ENCODE measurements at places on chromosomes 5 and 9.

DNA sequence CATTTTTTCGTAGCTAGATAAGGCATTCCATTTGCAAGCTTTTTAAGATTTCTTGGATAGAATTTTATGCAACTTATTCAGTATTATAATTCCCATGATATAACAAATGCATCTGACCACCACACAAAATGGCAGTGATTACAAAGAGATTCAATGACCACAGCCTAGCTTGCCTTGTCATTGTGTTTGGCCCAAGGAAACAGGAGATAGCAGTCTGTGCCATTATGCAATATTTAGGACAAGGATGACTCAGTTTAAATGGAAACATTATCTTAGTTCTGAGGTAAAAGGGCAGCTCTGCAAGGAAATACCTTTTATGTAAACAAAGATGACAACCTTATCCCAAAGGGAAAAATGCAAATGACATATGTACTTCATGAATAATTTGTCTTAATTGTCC lies 89.8 kb downstream of the NUDT12 start:
- DNase-seq, result no peak

GRCh38 chr5:96297290-96297689 lies 135.8 kb downstream of the PCSK1 start:
- DNase-seq, result no peak

- no peak for DNase-seq
Measured at GRCh38 chr9:136943291-136944211, 987 bp downstream of the FBXW5 start.

DNA sequence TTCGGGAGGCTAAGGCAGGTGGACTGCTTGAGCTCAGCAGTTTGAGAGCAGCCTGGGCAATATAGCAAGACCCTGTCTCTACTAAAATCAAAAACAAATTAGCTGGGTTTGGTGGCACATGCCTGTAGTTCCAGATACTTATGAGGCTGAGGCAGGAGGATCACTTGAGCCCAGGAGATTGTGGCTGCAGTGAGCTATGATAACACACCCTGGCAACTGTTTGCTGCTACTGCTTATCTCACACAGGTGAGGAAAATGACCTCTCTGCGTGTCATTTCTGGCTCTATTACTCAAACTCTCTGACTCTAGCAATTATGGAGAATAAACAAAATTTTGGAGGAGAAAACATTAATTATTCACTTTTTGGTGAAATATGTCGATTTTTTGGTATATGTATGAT lies 45.3 kb upstream of the TMC1 start:
- DNase-seq, result no peak

DNA sequence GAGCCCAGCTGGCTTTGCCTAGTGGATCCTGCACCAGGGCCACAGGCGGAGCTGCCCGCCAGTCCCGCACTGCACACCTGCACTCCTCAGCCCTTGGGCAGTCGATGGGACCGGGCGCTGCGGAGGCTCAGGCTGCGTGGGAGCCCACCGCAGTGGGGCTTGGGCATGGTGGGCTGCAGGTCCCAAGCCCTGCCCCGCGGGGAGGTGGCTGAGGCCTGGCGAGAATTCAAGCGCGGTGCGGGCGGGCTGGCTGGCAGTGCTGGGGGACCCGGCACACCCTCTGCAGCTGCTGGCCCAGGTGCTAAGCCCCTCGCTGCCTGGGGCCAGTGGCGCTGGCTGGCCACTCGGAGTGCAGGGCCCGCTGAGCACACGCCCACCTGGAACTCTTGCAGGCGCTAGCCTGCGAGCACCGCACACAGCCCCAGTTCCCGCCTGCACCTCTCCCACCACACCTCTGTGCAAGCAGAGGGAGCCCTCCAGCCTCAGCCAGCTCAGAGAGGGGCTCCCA lies 125.7 kb upstream of the OTULINL start:
- no peak for DNase-seq

DNA sequence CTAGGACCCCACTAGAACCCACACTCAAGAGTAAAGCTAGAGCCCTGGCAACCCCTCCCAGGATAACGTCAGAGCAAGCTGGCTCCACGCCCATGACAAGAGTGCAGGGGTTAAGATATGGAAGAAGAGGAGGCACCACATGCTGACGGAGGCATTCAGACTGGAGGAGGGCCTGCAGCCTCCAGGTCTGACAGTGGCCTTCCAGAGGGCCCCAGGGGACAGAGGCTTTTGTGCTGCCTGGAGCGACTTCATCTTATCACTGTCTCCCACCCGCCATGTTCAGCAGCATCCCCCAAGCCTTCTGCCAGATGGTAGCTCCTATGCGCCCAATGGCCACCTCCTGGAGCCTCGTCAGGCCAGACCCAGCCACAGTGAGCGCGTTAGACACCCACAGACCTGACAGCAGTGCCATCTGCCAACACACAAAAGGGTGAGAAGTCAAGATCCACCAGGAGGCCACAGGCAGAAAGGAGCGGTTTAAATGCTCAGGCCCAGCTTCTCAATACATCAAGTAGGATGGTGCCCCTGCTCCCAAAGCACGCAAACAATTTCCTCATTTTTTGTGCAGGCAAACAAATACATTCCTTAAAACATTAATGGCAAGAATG lies 65.8 kb downstream of the C5orf15 start:
- DNase-seq, result peak; percentile 13

GRCh38 chr9:110933350-110934001 lies 104.8 kb downstream of the LPAR1 start:
- DNase-seq, result no peak

GRCh38 chr9:89634995-89635742 lies 30.4 kb downstream of the GADD45G start:
- DNase-seq, result no peak

- no peak for DNase-seq
Measured at GRCh38 chr5:141651728-141652105, 499 bp upstream of the FCHSD1 start.

- no peak for DNase-seq
Measured at GRCh38 chr9:77848897-77849296, 182.7 kb downstream of the GNAQ start.

GRCh38 chr9:83322438-83322837 lies 215.8 kb downstream of the FRMD3 start:
- DNase-seq, result no peak

DNA sequence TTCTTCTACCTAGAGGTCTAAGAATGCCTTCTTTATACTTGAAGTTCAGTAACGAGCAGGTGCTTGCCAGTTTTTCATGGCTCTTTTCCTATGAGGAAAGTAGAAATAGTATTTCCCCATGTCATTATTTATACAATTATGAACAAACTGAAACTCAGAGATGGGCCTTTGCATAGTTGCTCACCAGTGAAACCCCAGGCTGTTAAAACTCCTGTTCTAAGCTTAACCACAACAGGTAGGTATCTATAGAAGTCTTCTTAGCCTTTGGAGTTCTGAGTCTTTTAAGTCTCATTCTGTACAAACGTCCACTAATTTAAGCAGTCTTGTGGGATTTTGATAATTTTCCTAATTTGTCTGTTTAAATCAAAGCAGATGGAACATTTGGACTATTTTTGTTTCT lies 90.1 kb downstream of the STARD4 start:
- DNase-seq, result no peak

DNA sequence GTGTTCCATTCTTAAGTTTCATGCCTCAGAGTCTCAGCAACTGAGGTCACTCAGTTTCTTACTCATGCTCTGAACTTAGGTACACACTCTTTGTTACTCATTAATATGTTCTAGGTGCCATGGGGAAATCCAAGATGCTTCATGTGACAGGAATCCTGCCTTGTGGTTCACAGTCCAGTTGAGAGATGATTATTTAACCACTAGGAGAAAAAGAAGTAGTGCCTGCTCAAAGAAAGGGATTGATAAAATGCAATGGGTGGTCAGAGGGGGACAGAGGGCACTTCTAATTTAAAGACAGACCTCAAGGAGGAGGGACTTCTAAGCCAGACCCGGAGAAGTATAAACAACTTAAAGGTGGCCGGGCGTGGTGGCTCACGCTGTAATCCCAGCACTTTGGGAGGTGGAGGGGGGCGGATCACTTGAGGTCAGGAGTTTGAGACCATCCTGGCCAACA lies 69.0 kb downstream of the UGCG start:
- DNase-seq, result no peak

DNA sequence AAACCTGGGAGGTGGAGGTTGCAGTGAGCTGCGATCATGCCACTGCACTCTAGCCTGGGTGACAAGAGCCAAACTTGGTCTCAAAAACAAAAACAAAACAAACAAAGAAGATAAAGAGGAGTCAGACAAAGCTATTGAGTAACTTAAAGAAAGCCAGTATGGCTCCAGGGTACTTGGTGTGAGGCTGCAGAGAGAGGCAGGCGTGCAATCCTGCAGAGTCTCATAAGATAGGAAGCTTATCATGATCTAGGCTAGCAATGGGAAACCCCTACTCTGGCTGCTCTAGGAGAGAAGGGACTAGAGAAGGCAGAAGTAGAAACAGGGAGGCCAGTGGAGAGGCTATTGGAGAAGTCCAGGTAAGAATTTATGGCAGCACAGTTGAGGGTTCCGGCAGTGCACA lies 42.0 kb downstream of the ARRDC3 start:
- DNase-seq, result no peak

DNA sequence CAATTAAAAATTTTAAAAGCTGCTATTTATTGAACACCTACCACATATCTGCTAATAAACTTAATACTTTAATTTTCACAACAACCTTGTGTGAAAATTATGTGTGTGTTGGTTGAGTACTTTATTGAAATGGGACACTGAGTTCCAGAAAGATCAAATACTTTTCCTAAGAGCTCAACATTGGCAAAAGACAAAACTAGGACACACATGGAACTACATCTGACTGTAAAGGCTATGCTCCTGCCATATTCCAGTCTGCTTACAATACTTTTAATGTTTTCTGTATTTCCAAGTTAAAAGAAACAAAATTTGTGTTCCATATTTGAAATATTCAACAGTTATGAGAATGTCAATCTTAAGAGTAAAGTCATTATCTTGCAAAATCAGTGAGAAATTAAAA lies 111.8 kb downstream of the RFX3 start:
- no peak for DNase-seq

- DNase-seq, result no peak
Measured at GRCh38 chr5:147708708-147709107, 73.8 kb downstream of the JAKMIP2 start.

DNA sequence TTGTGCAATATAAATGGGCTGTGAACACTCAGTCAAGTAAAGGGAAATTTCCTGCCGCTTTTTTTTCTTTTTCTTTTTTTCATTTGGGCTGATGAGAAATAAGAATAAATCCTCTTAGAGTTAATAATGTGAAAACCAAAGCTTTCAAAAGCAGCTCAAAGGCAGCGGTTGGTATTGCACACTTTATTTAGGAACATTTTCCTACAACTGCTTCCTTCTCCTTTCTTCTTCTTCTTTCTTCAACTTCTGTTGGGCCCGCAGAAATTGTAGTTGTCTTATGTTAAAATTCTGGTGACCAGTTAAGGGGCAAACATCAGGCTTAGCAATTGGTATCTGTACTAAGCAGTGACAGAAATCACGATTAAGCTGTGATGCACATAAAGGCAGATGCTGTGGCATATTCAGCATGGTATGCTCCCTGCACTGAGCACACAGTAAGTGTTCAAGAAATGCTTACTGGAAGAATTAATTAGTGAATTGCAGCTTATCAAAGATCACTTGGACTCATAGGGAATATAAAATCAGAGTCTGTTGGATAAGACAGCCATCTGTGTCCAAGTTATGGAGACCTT lies 85.4 kb downstream of the ANKRD55 start:
- no peak for DNase-seq

- no peak for DNase-seq
Measured at GRCh38 chr9:20854444-20854843, 170.4 kb downstream of the FOCAD start.

- no peak for DNase-seq
Measured at GRCh38 chr5:1430121-1430795, 15.0 kb downstream of the SLC6A3 start.

- no peak for DNase-seq
Measured at GRCh38 chr9:16542290-16542689, 328.2 kb downstream of the BNC2 start.

DNA sequence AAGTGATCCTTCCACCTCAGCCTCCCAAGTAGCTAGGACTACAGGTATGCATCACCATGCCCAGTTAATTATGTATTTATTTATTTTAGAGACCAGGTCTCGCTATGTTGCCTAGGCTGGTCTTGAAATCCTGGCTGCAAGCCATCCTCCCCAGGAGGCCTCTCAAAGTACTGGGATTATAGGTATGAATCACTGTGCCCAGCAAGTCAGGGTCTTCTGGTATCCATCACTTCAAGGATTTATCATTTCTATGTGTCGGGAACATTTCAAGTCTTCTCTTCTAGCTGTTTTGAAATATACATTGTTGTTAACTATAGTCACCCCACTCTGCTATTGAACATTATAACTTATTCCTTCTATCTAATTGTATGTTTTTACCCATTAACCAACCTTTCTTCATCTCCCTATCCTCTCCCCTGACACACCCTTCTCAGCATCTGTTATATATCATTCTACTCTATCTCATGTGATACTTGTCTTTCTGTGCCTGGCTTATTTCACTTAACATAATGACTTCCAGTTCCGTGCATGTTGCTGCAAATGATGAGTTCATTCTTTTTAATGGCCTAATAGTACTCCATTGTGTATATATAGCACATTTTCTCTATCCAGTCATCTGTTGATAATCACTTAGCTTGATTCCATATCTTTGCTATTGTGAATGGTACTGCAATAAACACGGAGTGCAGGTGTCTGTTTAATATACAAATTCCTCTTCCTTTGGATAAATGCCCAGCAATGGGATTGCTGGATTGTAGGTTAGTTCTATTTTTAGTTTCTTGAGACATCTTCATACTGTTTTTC lies 26.4 kb downstream of the UTP15 start:
- no peak for DNase-seq

DNA sequence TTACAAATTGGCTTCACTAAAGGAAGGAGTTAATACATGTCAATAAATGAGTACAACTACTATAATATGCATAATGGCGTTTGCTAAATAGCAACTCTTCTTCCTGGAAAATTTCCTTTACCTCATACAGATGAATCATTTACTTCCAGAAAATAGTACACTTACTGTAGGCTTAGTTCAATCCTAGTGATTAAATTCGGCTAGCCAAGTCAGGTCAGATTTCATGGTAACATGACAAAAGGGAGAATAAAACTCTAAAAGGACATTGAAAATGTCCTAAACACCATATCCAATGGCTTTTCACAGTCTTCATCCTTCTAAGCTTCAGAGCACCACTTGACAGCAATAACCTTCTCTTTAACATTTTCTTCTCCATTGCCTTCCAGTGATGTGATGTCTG lies 42.1 kb upstream of the ZFAND5 start:
- no peak for DNase-seq

- no peak for DNase-seq
Measured at GRCh38 chr5:133373121-133373870, 239.0 kb downstream of the FSTL4 start.

- no peak for DNase-seq
Measured at GRCh38 chr9:91718071-91718470, 232.0 kb downstream of the ROR2 start.

DNA sequence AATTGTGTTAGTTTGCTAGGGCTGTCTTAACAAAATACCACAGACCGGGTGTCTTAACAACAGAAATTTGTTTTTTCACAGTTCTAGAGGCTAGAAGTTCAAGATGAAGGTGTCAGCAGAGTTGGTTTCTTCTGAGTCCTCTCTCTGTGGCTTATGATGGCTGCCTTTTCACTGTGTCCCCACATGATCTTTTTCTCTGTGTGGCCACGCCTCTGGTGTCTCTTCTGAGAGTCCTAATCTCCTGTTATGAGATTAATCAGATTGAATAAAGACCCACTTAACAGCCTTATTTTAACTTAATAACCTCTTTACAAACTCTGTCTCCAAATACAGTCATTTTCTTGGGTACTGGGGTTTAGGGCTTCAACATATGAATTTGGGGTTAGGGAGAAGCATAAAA lies 561.1 kb downstream of the NR2F1-AS1 start:
- no peak for DNase-seq

All from NCI-H1694 treated with DMSO at 0.1 percent for 48 hours (cell line).